GM13977 (cell line): ENCODE measurements at places on chromosomes 5 and 9.

DNA sequence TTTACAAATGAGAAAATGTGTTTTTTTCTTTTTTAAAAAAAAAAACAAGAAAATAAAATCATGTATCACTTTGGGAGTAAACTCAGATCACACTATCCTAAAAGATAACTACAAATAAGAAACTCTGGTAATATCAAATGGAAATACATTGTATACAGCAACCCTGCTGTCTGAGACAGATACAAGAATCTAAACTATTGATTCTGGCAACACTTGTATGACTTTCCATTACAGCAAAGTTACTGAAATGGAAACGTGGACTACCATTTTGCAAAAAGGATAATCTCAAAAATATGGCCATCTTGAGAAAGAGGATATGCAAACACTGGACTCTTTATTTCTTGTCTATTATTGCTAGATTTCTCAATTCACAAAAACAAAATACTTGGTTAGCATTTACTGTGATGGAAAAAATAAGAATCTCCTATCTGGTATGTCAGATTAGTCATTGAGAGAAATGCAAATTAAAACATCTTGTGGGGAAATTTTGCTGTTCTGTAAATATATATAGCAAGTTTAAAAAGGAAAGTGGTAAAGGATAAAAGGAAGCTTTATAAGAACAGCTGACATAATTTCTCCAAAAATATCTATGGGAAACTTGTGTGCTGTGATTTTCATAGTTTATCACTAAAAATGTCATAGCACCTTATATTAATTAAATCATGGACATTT lies 112.9 kb upstream of the FER start:
- DNase-seq: peak; percentile 31

DNA sequence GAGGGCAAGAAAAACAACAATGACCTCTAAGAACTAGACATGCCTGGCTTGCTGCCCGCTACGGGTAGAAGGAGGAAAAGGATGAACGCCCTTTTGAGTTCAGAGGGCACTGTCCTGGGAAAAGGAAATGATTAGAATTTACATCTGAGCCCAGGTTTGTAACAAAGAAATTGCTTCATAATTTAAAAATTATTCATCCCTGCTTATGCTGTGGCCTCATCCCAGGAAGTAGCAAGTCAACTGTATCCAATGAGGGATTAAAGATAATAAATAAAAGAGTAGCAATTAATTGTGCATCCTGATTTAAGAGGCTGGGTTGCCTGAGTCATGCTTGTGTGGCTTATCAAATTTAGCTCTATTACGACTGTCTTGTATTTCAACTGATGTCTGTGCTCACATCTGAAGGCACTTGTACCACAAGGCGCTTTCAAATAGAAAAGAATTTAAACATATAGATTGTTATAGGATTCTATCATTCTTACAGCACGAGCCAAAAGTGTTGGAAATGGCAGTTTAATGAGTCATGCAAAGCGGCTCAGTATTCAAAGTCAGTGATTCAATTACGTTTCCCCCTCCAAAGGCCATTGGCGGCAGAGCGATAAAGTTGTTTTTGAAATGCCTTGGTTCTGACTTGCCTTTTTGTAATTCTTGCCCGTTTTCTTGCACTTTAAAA lies 40.0 kb upstream of the DMRT1 start:
- no peak for DNase-seq

- DNase-seq: no peak
These were observed 47.2 kb downstream of the RFX3 start for GRCh38 chr9:3478549-3478953.

DNA sequence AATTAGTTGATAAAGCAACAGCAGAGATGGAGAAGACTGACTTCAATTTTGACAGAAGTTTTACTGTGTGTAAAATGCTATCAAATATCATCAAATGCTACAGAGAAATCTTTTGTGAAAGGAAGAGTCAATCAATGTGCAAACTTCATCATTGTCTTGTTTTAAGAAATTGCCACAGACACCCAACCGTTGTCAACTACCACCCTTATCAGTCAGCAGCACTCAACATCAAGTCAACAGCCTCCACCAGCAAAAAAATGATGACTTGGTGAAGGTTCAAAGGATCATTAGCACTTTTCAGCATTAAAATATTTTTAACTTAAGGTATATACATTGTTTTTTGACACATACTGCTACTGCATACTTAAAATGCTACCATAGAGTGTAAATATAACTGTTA lies 888.8 kb downstream of the CDH18 start:
- DNase-seq: no peak

- DNase-seq: no peak
These were observed 12.4 kb downstream of the IFNA1 start for GRCh38 chr9:21452681-21453080.

DNA sequence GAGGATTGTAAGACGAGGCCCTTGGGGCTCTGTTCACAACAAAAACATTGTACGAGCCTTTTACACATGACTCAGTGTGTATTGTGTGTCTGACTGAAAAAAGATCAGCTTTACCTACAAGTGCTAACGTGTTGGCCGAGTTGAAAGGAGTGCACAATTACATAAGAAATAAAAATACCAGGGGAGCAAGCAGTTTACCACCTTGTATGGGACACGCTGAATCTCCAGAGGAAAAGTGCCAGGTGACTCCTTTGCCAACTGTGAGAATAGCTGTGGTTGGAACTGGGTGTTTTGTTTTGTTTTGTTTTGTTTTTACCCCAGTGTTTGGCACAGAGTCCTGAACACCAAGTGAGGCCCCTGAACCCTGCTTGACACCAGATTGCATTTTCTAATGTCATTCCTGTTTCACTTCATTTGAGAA lies 32.8 kb upstream of the ZSWIM6 start:
- no peak for DNase-seq

- no peak for DNase-seq
These were observed 109.4 kb downstream of the C5orf15 start for GRCh38 chr5:133859073-133859472.

- DNase-seq: no peak
These were observed 94.6 kb upstream of the HMHB1 start for GRCh38 chr5:143717400-143717799.

DNA sequence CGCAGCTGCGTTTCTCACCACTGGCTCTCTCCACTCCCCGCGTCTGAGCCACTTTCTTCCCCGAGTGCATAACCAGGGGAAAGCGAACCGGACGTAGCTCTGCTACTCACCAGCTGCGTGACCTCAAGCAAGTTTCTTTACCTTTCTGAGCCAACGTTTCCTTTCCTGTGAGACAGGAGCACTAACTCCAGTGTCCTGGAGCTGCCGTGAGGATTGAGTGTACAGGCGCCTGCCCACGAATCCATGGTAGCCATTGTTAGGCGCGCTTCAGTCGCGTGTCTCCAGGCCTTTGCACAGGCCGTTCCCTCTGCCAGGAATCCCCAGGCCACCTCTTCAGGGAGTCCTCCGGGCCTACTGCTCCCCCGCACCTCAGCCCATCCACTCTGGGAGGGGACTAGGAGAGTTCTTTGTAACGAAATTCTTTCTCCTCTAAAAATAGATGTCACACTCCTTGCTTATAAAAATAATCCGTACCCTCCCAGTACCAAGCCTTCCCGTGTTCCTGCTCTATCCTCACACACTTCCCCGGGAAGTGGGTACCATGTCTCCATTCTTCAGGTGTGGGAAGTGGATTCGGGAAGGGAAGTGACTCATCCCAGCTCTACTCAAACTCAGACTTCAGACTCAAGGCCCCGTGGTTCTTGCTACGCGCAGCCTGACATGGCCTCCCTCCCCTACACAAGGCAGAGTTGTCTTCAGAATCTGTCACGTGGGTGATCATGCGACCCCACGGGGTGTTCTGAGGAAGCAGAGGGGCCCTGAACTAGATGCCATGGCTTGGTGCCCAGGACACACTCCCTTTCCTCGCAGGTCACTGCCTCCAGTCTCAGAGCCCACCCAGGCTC lies 16.1 kb upstream of the CRB2 start:
- DNase-seq: peak; percentile 32

- DNase-seq: no peak
These were observed 6.6 kb downstream of the LHX2 start for GRCh38 chr9:124017929-124018729.

DNA sequence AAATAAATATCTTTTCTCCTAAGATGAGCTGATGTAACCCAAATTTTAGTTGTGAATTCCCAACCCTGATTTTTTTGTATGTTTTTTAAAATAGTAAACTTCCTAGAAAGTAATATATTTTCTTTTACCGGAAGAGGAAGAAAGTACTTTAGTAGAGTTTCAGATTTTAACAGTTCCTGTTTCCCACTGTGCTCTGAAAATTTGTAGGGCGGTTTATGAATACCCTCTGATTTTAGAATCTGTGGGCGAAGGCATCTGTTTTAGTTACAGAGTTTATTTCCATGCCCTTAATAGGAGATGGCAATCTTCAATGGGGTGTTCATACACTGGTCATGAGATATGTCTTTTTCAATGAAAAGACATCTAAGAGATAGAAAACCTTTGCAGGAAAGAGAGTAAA lies 3.7 kb upstream of the HOMER1 start:
- no peak for DNase-seq

DNA sequence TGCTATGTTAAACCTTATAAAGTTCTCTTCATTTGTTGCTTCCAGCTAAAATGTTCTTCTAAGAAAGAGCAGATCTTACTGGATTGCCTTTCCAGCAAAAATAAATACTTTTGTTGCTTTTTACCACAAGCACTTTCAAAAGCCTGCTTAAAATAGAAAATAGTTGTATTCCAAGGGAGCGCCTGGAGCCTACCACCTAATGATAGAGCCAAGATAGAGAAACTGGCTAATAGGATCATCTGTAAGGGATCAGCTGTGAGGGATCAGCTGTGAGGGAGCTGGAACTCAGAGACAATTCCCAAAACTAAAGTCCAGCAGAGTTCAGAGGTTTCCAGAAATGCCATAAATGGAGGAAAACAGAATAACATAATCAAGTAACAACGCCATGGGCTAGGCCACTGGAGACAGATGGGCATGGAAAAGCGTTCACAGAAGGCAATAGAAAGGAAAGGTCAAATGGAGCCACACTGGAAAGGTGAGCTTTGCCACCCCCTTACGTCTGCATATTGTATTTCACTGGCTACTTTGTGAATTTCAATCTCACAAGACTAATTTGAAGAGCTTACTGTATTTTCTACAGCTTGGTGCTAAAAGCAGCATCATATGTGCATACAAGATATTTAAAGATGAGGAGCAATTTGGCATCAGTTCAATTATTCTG lies 140.6 kb upstream of the TLE4 start:
- no peak for DNase-seq

DNA sequence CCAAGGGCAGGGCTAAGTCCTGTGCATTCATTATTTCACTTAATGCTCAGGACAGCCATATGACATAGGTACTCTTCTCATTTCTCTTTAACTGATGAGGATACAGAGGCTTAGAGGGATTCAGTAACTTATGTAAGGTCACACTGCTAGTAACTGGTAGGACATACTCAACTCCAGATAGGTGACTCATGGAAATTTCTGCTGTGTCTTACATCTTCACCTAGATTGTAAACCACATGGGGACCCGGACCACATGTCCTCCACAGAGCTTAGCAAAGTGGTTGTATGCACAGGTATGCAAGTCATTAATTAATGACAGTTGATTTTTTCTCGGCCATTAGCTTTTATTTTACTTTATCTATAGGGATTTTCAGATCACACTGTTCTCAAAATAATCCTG lies 29.3 kb downstream of the SLC1A1 start:
- DNase-seq: peak; percentile 16

GRCh38 chr5:108398964-108399363 lies 17.1 kb upstream of the FBXL17 start:
- DNase-seq: no peak

DNA sequence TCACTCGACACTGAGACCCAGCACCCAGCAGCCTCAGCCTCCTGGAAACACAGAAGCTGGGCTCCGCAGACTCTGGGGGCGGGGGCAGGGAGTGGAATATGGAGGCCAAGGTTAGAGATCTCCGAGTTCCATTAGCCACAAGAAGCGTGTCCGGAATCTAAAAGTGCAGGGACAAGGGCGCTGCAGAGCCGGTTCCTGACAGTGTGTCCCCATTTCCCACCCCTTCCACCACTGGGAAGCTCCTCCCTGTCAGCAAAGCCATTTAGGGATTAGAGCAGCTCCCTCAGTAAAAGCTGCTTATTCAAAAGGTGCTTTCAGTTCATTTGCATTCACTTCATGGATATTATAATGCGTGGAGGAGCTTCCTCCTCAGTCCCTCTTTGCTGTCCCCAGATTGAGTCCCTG lies 74.1 kb upstream of the HSPA9 start:
- no peak for DNase-seq

GRCh38 chr9:36193023-36193422 lies 2.3 kb downstream of the CLTA start:
- no peak for DNase-seq

- no peak for DNase-seq
These were observed 27.0 kb upstream of the IFNB1 start for GRCh38 chr9:21104787-21105186.

GRCh38 chr5:66769839-66770617 lies 173.8 kb downstream of the MAST4 start:
- no peak for DNase-seq

GRCh38 chr5:963673-964531 lies 44.7 kb upstream of the NKD2 start:
- no peak for DNase-seq

GRCh38 chr5:57666582-57666981 lies 184.0 kb upstream of the ACTBL2 start:
- DNase-seq: no peak

DNA sequence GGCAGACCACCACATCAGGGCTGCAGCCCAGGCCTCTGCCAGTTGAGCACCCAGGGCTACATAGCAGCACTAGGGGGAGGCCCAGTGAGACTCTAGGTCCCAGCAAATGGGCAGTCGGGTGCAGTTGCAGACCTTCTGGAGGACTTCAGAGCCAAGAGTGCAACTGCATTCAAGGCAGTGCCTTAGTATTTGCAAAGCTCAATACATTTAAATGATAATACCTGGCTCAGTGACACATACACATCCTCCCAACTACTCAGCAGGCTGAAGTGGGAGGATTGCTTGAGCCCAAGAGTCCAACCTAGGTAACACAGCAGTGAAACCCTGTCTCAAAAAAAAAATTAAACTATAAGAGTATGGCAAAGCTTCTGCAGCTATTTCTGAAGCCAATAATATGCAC lies 38.6 kb upstream of the TMOD1 start:
- no peak for DNase-seq

DNA sequence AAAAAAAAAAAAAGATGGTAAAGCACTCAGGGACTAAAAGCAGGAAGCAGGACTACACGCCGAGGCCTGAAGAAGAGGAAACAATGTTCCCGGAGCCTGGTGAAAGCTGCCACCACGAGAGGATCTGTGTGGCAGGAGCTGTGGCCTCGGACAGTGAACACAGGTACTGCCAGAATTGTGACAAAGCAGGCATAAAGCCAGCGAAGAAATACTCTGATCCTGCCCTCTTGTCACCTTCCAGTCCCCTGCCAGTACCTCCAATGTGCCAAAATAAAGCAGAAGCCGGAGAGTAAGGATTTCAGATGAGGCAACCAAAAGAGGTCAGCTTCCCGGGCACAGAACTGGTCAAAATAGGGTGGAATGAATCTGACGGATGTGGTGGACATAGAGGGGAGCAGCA lies 211.5 kb upstream of the TARS1 start:
- no peak for DNase-seq

- DNase-seq: no peak
These were observed 47.9 kb upstream of the UNC5A start for GRCh38 chr5:176762489-176762888.
